Stimulated activated CD8-positive, alpha-beta memory T cell treated with anti-CD3 and anti-CD28 coated beads, Interleukin-7, amount 100 ng/mL, for 4 hours (primary cell): ENCODE measurements at places on chromosomes 2 and 18.

GRCh38 chr2:105127289-105127915 is 89.5 kb downstream of the MRPS9 start:
- DNase-seq = no peak

DNA sequence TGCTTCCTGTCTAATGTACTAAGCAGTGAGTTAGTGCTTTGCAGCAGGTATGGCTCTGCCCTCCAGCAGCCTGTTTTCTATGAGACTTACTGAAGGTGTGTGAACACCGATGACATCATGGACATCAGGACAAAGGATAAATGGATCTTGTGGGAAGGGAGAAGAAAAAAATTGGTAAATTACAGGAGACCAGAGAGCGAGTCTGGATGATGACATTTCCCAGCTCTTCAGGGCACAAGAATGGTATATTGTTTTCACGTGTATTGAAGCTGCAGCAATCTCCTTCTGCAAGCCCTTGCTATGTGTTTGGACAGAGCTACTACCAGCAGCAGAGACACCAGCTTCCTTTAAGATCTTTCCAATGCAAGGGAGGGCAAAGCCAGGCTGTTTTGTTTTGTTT is 47.2 kb downstream of the DCC start:
- DNase-seq = no peak

DNA sequence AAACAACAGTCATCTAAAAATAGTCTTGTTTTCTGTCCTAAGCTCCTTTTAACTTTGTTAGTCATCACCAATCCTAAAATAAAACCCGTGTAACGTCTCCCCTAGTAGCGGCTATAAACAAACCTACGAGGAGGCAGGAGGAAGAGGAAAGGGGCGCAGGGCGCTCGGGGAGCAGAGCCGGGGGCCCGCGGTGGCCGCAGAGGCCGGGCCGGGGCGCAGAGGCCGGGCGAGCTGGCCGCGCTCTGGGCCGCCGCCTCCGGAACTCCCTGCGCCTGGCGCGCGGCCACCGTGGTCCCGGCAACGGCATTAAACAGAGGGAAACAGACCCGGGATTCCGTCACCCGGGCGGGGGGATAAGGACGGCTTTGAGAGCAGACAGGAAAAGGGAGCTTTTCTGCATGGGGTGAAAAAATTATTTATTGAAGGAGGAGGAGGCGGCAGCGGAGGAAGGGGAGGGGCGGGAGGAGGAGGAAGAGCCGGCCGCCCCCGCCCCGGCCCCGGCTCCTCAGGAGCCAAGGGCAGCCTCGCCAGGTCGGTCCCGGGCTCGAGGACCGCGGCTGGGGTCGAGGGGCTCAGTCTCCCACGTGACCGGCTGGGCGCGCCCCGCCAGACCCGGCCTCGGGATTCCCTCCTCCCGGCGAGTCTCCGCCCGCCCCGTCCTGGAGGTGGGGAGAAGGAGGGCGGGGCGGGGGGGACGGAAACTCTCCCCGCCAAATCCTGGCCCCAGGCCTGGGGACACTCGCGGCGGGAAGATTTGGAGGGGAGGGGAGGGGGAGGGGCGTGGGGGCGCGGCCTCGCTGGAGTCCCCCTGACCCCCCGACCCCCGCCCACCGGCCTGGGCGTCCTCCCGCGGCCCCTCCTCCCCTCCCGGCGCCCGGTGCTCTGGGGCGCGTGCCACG is 1.8 kb upstream of the NFATC1 start:
- DNase-seq = peak; percentile 35

DNA sequence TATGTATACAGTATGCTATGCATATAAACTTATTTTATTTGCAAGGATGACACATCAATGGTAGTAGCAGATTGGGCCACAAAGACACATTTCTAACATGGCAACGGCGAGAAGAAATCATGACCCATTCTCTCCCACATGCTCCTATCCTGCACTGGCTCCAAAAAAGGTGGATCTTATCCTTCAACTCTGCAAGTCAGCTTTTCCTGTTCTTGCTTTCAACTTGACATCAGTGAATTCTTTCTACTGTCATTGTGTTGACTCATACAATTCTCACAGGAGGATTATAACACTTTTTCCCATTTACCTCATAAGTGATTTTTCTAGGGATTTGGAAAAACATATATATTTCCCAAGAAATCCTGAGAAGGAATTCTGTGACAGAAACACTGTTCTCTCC is 53.1 kb downstream of the ACVR1 start:
- no peak for DNase-seq

DNA sequence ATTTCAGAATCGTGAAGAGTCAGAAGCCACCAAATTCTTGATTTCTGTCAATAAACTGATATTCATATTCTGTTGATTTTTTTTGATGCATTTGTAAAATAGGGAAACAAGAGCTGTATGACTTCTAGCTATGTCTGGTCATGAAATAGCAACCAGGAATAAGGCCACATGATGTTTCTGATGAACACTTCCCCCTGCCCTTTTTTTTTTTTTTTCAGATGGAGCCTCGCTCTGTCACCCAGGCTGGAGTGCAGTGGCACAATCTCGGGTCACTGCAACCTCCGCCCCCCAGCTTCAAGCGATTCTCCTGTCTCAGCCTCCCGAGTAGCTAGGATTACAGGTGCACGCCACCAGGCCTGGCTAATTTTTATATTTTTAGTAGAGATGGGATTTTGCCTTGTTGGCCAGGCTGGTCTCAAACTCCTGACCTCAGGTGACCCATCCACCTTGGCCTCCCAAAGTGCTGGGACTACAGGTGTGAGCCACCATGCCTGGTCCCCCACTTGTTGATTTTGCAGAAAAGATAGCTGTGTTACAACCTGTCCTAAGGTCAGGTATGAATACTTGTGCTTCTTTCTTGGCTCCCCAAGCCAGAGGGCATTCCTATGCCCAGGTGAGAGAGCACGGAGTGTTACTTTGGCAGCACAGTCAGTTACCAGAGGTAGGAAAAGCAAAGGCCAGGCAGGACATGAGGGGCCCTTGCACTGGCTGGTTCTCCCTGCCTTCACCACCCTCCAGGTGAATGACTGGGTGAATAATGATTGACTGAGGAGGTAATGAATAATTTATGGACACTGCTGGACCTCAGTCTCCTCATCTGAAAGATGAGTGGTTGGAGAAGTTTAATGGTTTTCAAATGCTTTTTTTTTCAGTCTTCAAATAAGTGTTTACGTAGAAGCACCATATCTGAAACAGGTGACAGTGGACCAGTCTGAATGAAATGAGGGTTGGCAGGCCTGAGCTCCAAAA is 39.6 kb downstream of the PAX8 start:
- no peak for DNase-seq

GRCh38 chr2:43075811-43076585 is 150.4 kb downstream of the ZFP36L2 start:
- DNase-seq = no peak

DNA sequence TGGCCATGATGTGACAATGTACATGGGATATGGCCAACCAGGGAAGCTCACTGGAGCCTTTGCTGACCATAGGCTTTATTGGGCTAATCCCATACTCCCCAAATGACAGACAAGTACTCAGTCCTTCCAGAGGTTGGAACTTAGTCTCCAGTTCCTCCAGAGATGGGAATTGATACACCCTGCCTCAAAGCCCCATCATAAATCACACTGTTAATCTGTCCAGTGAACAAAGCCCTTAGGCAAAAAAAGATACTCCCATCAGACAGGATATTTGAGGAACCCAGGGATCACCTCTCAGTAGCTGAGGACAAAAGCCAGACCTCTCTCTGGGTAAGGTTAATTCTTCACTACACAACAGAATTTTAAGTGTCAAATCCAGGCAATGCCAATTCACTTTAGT is 247.5 kb upstream of the CDH20 start:
- no peak for DNase-seq

DNA sequence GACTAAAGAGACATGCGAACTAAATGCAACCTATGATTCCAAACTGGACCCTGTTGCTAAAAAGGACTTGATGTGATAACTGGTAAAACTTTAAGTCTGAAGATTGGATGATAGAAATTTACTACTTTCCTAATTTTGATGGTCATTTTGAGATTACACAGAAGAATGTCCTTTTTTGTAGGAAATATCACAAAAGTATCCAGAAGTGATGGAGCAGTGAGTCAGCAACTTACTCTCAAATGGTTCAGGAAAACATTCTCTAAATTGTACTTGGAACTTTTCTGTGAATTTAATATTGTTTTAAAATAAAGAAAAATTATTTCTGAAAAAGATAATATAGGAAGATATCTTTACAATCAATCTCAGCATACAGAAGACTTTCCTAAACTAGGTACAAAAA is 19.9 kb downstream of the MBOAT2 start:
- DNase-seq = no peak

DNA sequence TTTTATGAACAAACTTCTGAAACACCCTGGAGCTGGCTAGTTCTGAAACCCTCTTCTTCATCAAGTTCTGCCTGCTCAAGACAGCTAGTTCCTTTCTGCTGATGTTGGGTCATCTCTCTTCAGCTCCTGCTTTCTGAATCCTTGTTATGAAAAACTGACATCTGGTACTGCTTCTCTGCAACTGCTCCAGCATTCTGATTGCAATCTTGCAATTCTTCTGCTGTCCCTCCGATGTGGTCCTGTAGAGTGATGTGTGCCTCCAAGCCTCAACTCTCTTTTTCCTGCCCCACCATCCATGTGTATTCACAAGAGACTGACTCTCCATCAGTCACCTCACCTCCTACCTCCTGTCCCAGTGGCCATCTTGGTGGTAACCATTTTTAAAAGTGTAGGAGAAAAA is 21.8 kb downstream of the COL6A3 start:
- DNase-seq = no peak
